ENCODE measurements at places on chromosomes 1 and 21.

- no peak for DNase-seq
Measured at GRCh38 chr21:44907966-44908895, 12.5 kb downstream of the ITGB2 start.

- peak; percentile 42 for DNase-seq
Measured at GRCh38 chr1:180791806-180792205, 120.9 kb upstream of the KIAA1614 start.

DNA sequence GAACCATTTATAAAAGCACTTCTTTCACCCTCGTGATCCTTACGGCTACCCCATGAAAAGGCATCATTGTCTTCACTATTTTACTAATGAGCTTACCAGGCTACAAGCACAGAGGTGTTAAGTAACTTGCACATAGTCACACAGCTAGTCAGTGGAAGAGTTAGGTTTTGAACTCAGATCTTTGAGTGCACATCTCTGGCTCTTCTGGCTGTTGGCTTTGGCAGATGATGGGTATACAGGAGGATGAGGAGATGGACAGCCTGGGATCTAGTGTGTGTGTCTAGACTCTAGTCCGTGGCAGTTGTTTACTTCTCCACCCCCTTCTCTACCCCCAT lies 11.6 kb downstream of the VANGL2 start:
- DNase-seq, result no peak

DNA sequence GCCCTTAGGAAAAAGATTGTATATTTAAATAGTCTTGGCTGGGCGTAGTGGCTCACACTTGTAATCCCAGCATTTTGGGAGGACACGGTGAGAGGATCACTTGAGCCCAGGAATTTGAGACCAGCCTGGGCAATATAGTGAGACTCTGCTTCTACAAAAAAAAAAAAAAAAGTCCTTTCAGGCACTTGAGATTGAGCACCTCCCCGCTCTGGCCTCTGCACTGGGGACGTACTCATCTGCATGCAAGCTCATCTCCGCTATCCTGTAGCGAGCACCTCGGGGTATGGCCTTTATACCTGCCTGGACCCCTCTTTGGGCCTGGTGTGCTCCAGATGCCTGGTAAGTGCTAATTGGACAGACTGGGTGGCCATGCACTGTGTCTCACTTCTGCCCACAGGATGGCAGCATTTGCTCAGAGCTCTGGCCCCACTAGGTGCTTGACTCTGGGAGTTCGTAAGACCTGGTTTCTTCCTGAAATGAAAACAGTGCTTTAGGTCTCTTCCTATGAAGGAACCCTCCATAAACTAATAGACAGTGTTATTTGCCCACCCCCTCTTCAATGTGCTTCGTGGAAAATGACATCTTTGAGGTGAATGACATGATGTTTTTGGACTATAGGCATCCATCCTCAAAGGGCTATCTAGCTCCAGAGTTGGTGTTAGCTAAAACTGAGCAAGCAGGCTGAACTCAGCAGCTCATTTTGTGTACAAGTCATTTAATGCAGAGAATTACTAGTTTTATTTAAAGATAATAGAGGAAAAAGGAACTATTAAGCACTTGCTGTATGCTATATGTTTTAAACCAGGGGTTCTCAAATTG lies 61.7 kb upstream of the ADAR start:
- DNase-seq, result peak; percentile 92

DNA sequence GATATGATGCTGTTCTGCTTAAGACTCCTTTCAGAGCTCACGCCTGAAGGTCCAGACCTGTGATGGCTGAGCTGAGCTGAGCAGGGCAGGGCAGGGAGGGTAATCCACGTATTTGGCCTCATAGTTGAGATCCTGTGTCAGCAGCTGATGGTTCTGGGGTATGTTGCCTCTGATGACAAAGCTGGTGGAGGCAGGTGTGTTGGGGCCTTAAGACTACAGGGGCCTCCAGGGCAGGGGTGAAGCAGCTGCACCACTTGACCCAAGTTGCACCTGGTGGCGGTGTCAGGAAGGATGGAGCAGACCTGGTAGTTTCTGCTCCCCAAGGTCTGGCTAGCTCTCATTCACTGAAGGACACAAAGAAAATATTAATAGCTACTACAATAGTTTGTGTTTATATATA lies 57.0 kb downstream of the FCRL5 start:
- no peak for DNase-seq

DNA sequence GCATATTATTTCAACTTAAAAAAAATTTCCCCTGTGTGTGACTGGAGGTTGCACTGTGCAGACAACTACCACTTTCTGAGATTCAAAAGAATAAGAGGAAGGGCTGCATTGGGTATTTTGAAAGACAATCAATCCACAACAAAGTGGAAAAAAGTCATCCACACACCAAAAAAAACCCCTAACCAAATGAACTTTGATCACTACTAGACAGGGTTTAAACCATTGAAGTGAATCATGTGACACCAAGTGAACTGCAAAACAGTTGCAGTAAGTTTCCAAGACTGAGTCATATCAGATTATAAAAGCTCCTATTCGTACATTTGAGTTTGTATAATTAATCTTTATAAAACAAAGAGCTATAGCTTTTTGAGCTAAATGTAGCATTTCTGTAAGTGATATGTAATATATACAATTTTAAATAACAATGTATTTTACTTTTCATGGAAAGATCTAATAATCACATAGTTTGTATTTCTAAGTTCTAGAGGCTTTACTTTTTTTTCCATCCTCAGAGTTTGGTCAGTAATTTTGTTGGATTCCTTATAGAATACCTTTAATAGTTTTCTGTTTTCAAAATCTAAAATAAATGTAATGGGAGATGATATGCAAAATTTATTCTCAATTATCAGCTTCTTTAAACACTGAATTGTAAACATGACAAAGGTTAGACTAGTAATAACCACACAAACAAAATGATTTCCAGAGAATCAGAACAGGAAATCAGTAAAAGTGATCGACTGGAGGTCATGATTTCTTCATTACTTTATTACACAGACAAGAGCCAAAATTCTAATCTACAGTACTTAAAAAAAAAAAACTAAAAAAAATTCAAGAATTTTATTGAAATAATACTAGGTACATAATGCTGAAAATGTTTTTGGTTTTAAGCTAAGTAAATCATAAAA lies 50.5 kb upstream of the GFI1 start:
- DNase-seq, result peak; percentile 45

DNA sequence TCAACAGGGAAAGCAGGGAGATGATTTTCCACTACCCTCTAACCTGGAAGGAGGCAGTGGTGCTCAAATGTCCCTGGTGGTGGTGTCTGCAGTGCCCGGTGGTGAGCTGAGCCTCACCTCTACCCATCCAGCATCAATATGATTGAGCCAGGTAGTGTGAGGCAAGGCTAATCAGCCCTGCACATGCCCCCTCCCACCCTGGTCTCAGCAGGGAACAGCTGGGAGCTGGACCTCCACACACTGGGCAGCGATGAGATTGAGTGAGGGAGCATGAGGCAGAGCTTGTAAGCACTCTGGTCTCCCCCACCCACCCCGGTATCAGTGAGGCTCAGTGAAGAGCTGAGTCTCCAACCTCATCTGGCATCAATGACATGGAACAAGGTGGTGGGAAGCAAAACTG lies 634.3 kb downstream of the PTPRU start:
- no peak for DNase-seq

DNA sequence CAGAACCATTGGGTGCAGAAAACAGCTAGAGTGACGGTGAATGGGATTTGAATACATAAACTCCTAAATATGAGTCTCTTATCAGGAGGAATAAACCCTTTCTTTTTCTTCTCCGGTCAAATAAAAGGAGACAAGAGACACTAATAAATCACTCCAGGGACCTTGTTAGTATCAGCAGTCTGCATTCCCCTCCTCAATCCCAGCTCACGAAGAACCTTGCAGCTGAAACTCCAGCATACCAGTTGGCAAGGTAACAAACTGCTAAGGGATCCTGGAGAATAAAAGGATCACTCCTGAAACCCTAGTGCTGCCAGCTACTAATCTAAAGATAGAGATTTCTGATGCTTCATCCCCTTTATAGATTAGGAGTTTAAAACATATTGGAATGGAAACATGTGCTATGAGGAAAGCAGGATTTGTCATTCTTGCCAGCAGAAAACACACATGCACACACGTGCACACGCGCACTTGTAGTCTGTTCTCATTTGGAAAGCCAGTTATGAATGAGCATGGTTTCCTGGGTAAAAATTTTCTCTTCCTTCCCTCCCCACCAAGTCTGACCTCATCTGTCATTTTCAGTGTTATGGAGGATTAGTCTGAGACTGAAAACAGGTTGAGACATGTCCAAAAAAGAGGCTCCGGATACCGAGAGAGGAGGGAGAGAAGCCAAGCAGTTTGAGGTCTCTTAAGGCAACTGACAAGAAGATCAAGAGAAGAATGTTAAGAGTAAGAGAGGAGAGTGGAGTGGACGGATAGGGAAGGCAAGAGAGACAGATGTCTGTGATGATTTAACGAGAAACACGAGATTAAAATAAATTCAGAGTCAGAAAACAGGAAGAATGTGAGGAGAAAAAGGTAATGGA lies 10.9 kb downstream of the IER5 start:
- peak; percentile 41 for DNase-seq

DNA sequence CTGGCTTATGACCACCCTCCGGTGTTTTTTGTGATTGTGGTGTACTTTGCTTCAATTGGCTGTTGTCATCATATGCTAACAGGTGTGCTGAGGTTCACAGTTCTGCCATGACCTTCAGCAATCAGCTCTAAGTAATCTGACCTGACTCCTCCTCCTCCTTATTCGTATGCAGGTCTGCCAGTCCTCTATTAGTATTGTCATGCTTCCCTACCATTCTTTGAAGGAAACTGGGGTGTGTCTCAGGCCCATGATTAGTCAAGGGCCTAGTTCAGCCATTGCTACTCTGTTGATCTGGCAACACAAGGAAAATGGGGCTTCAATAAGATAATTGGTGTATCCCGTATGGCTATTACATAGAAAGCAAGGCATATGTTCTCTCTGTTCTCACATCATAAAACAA lies 332.3 kb upstream of the DPYD start:
- DNase-seq, result no peak

DNA sequence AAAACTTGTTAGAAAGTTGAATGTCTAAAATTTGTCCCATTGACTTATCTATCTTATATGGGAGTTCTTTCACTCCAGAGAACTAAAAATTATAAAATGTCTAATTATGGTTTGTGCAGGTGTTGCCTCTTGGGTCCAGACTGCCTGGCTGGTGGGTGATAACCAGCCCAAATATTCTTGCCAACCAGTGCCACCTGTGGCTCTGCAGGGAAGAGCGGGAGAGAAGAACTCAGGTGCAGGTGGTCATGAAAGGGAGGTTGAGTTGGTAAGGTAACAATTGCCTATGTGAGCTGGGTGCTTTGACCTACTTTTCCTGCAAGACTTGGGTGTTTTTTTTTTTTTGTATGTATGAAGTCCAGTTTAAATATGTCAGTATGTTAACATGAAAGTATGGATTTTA lies 10.2 kb downstream of the RPS6KC1 start:
- DNase-seq, result no peak

- peak; percentile 88 for DNase-seq
Measured at GRCh38 chr21:26587736-26588201, 14.7 kb upstream of the CYYR1 start.

GRCh38 chr1:179007233-179007632 lies 18.5 kb upstream of the FAM20B start:
- DNase-seq, result no peak

DNA sequence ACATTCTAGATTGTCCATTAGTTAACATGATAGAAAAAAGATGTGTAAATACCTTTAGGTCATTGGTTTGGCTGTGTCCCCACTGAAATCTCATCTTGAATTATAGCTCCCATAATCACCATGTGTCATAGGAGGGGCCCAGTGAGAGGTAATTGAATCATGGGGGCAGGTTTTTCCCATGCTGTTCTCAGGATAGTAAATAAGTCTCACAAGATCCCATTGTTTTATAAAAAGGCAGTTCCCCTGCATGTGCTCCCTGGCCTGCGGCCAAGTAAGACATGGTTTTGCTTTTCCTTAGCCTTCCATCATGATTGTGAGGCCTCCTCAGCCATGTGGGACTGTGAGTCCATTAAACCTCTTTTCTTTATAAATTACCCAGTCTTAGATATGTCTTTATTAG lies 32.5 kb upstream of the SLC44A5 start:
- DNase-seq, result peak; percentile 62

- DNase-seq, result no peak
Measured at GRCh38 chr1:100511058-100511457, 26.9 kb upstream of the GPR88 start.

DNA sequence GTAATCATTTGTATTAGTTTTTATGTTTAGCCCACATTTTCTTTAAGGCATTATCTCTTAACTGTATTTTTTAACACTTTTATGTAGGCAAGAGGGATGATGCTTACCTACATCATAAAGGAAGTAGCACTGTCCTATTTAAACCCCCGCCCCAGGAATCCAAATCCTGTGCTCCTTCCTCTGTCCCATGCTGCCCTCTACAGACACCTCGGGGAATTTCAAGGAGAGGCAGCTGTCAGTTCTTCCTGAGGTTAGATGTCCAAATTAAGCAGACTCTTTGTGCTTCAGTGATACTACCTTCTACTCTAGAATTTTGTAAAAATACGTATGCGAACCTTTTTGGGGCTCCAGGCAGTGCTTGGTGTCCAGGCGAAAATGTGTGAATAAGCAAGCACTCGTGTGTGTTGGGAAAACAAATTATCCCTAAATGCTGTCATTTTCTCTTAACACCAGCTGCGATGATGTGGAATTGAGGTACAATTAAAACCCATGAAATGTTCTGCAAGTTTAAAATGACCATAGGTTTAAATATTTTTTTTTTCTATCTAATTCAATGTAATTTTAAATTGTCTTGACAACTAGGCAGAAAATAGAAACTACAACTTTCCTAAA lies 19.2 kb downstream of the CRCT1 start:
- peak; percentile 72 for DNase-seq

GRCh38 chr1:154998818-154999570 lies 3.6 kb upstream of the ZBTB7B start:
- peak; percentile 78 for DNase-seq

DNA sequence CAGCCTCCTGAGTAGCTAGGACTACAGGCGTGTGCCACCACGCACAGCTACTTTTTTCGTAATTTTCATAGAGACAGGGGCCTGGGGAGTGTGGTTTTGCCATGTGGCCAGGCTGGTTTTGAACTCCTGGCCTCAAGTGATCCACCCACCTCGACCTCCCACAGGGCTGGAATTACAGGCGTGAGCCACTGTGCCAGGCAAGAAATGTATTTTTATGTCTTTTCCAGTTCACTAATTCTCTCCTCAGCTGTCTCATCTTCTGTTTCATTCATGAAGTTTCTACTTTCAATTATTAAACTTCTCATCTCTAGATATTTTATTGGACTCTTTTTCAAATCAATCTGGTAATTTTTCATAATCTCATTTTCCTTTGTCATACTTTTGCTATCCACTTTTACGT lies 72.1 kb upstream of the DISP3 start:
- no peak for DNase-seq

DNA sequence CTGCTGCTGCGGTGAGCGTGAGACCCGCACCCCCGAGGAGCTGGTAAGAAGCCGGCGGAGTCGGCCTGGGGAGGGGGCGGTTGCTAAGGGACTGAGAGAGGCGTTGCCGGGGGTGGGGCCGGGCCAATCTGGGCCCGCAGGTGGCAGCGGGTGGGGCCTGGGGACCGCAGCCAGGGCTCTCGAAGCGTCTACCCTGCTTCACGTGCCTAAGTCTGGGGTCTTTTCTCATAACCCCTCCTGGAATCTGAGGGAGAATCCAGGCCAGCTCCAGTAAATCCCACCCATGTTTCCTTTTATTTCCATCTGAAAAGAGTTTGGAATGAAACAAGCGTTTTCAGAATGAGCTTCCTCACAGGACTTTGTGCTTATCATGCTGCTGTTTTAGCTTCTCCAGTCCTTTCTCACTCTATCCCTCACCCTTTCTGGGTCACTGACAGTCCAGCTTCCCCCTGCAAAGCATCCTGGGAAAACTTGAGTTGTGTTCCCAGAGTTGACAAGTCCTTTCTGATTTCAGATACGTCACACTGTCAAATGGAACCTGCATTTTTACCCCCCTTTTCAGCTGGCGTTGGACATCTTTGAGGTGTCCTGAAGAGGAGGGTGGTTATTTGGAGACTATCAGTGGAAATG lies 431 bp downstream of the CLCN6 start:
- DNase-seq, result peak; percentile 41

Measured in dermis blood vessel endothelial cell (primary cell).